ENCODE measurements at places on chromosomes 13 and 19. TPM values are rescaled to one million over a fixed set of nuclear protein-coding genes. Genes with fewer than 3 reads are reported as not detected.

The FPR3 gene
- not detected for total RNA-seq

The TMEM86B gene
- 0.21 TPM for total RNA-seq

The ADGRE2 gene
- 0.48 TPM for total RNA-seq

The KDM4B gene
- 15.4 TPM for total RNA-seq

The CLIP3 gene
- not detected for total RNA-seq
